Caudate nucleus (tissue), 63 donors: ENCODE measurements at places on chromosomes 3 and 15.

- no peak for DNase-seq
Measured at GRCh38 chr3:9035473-9035872, 72.2 kb upstream of the RAD18 start.

GRCh38 chr15:74130155-74130848 lies at the start of gene ISLR2:
Gene ISLR2 (plus strand): TSS chr15:74130586. CDS start chr15:74132755, 2,169 bp downstream.
- DNase-seq = no peak

DNA sequence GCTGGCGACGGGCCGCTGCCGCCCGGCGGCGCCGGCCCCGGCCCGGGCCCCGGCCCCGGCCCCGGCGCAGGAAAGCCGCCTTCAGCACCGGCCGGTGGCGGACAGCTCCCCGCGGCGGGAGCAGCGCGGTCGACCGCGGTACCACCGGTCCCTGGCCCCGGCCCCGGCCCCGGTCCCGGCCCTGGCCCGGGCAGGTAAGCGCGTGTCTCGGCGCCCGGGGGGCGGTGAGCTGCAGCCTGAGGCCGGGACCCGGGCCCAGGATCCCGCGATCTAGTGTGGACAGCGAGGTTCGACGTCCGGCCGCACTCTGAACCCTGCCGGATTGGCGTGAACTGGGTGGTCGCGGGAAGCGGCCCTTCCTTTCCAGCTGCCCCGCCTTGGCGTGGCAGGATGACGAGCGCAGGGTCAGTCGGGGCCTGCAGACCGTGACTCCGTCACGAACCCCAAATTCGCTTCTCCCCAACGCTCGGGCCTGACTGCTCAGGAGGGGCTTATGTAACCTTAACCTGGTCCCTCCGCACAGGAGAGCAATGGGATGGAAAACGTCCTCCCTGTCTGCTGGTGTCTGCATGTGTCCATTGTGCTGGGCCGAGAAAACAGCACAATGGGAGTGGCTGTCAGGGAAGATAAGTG lies 472 bp downstream of the BSN start:
- peak; percentile 50 for DNase-seq

- DNase-seq = no peak
Measured at GRCh38 chr3:186530415-186530814, 13.8 kb downstream of the CRYGS start.

GRCh38 chr15:56038707-56039106 lies 45.3 kb upstream of the NEDD4 start:
- DNase-seq = no peak
